ENCODE measurements at places on chromosomes 6 and 20. TPM values are rescaled to one million over a fixed set of nuclear protein-coding genes. Genes with fewer than 3 reads are reported as not detected.
A peak's percentile ranks its signal among the peaks of the same experiment; 100 is the strongest.

MUCL3 gene
- not detected for total RNA-seq

DNA sequence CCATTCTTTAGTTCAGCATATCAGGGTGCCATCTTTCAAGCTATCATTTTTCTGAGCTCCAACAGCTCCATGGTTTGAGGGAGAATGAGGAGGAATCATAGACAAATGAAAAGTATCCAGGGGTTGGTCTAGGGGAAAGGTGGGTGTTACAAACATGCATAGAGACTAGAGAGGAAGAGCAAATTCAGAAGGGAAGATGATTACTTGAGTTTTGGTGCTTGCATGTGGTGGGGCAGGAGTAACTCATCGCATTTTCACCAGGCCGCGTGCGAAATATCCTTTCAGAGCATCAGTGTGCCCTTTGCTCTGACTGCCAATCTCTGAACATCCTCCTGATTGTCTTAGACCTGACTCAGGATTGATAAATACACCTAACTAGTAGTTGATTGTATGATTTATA is 7.7 kb upstream of the BICRAL start:
- no peak for DNase-seq

DNA sequence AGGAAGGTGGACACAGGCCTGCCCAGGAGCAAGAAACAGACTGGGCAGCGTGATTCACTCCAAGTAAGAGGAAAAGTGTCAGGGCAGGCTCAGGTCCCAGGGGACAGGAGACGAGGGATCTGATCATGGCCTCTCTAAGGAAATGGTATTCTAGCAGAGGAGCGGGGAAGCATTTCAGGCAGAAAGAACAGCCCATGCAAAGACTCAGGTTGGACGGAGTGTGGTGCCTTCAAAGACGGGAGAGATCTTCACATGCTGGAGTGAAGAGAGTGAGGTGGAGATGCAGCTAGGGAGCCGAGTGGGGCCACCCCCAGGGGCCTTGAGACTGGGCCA is 161.1 kb downstream of the SYCP2 start:
- H3K27ac ChIP-seq: no peak overlapping the region
- no peaks in the 10 kb centered on the region for H3K4me1 ChIP-seq
- no peak overlapping the region for H3K4me3 ChIP-seq
- no peak for DNase-seq
- no peaks in the 10 kb centered on the region for H3K27me3 ChIP-seq
- no peaks in the 10 kb centered on the region for H3K36me3 ChIP-seq

- H3K4me3 ChIP-seq: no peak overlapping the region
- DNase-seq: peak; percentile 79
- no peaks in the 10 kb centered on the region for H3K27me3 ChIP-seq
- no peaks in the 10 kb centered on the region for H3K36me3 ChIP-seq
- H3K27ac ChIP-seq: no peak overlapping the region
These were observed 65.0 kb upstream of the SIRPA start for GRCh38 chr20:1830240-1830639.
